RKO (cell line): ENCODE measurements at places on chromosomes 13 and 19.

- DNase-seq: no peak
These were observed 27.3 kb upstream of the SPATA13 start for GRCh38 chr13:24133021-24133795.

DNA sequence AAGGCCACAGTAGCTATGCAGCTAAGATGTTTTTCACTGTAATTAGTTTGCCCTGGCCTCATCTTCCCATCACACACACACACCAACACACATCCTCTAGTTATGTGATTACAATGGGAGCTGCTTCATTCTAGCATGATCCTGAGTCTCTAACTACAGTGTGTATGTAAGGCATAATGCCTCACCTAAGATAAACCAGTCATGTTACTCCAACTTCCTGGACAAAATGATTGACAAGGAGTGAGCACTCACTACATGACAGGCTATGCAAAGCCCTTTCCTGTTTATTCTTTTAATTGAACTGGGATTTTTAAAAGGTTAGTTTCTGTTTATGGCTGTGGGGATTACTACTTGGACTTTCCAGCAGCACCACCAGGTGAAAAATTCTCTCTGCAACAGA is 400.8 kb upstream of the ATXN8OS start:
- DNase-seq: no peak

GRCh38 chr19:8208922-8209461 is at the start of gene CERS4:
Gene CERS4 (plus strand): TSS chr19:8209370. CDS start chr19:8251077, 41,707 bp downstream.
- no peak for DNase-seq

DNA sequence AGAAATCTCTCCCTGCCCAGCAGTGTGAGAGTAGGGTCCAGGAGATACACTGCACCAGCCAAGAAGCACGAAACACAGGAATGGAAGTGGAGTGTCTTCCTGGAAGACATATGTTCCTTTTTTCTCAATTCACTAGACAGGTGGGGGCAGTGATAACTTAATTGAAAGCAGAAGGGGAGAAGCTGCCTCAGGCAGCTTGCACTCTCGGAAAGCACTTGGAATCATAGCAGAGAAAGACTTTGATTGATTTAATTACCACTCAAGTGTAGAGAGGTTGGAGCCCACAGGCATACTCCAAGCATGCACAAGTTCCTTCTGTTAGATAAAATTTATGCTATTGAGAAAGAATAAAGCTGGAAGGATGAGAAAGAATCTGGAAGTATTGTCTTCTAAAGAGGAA is 249.4 kb downstream of the SLITRK6 start:
- no peak for DNase-seq
